NCI-H748 treated with DMSO at 0.1 percent for 48 hours (cell line): ENCODE measurements at places on chromosomes 1 and 21.

DNA sequence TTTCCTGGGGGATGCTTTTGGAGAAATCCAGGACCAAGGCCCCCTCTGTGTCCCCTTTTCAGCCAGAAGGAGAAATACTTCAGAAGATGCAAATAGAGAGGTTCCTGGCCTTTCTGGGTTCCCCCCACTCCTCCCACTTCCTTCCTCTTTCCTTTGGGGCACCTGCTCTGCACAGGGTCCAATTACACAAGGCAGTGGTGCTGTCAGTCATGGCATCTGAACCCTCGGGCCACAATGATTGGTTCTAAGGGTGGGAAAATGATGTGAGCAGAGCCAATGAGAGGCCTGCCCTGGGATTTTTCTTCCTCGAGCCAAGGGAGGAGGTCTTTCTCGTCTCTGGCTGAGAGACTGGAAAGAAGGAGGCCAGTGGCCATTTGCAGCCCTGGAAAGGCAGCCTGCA, 282.2 kb downstream of the NPHP4 start:
- DNase-seq, result no peak

- no peak for DNase-seq
Measured at GRCh38 chr1:45331436-45332345, 5.0 kb downstream of the HPDL start.

DNA sequence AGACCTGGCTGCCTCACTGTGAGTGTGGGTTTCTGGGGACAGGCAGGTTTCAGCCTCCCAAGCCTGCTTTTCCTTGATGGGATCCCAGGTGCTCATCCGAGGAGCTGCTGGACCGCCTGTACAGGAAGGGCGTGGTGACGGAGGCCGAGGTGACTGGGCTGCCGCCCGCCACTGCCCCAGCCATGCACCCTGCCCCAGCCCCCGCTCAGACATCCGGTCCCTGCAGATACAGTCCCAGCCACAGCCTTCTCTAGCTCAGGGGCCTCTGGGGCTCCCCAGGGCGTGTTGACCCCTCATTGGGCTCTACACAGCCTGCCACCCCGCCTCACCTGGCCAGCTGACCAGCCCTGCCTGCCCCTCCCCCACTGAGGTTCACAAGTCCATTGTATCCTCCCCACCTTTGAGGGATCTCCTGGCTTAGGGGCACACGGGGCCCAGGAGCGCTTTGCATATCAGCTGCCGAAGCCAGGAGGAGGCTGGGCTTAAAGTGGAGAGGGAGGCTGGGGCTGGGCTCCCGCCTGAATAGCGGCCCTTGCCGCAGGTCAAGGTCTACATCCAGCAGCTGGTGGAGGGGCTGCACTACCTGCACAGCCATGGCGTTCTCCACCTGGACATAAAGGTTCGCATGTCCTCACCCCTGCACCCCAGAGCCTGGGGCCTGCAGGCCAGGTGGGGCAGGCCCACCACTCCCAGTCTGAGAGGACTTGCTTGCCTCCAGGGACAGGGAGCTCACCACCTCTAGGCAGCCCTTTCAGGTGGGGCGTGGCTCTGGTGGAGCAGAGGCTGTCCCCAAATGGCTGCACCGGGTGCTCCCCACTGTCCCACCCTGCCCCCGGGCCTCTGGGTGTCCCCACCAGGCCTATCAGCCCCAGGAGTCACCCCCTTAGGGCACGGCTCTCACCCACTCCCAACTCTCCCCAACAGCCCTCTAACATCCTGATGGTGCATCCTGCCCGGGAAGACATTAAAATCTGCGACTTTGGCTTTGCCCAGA, 38.5 kb downstream of the TRIM11 start:
- no peak for DNase-seq

- DNase-seq, result peak; percentile 13
Measured at GRCh38 chr1:54791880-54792522, 9.1 kb downstream of the TTC22 start.

GRCh38 chr21:37292041-37292440, 24.9 kb upstream of the VPS26C start:
- no peak for DNase-seq

DNA sequence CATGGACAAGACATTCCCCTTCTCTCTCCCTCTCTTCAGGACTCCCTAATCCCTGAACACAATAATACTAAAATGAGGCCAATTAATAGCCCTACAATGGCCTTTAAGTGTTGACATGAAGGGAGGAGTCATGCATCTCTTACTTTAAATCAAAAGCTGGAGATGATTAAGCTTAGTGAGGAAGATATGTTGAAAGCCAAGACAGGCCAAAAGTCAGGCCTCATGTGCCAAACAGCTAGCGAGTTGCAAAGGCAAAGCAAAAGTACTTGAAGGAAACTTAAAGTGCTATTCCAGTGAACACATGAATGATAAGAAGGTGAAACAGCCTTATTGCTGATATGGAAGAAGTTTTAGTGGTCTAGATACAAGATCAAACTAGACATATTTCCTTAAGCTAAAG, 49.5 kb upstream of the CD46 start:
- no peak for DNase-seq

GRCh38 chr1:58611861-58612385, 34.9 kb upstream of the TACSTD2 start:
- no peak for DNase-seq

DNA sequence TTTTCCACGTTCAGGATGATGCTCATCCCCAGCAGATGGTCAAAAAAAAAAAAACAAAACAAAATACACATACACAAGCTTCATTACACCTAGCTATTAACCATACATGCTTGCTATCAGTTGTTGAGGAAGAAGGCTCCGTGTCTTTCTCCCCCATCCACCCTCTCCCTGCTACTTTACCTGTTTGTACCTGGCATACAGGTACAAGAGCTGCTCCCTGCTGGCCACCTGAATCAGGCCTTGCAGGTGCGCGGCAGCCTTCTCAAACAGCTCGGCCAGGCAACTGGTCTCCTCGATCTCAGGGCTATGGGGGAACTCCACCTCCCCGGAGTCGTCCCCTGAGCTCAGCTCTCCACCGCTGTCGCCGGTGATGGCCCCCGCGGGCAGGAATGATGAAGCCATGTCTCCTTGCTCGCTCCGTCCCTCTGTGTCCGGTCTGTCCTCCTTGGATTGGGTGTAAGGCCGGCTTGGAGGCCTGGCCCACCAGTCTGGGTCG, 464 bp downstream of the ACBD6 start:
- peak; percentile 55 for DNase-seq

DNA sequence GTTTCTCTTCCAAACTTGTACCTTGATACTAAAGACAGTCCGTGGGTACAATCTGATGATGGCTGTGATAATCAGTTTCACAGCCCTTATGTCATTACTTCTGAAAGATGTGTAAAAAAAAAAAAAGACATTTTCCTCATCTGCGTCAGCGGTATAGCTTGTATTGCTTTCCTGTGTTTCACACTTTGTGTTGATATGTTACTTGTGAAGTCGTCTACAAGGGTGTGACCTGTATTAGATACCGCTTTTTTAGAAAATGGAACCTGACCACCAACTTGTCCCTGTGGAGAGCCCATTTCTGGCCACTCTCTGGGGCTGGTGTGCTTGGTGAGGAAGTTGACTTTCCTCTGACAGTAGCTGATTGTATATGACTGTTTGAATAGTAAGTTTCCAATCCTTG, 50.5 kb downstream of the PEX14 start:
- no peak for DNase-seq

DNA sequence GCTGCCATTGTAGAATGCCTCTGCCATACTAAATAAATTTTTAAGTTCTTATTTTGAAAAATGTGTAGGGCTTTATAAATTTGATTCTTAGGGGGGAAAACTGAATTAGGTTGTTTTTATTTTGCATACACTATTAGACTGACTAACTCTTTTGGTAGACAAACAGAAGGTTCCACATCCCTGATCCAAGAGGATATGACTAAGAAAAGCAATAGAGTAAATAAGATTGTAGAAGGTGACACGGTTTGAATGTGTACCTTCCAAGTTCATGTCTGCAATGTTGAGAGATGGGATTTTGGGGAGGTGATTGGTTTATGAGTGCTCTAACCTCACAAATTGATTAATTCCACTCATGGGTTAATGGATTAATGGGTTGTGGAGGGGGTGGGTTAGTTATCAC, 127.9 kb downstream of the GLUL start:
- DNase-seq, result no peak

DNA sequence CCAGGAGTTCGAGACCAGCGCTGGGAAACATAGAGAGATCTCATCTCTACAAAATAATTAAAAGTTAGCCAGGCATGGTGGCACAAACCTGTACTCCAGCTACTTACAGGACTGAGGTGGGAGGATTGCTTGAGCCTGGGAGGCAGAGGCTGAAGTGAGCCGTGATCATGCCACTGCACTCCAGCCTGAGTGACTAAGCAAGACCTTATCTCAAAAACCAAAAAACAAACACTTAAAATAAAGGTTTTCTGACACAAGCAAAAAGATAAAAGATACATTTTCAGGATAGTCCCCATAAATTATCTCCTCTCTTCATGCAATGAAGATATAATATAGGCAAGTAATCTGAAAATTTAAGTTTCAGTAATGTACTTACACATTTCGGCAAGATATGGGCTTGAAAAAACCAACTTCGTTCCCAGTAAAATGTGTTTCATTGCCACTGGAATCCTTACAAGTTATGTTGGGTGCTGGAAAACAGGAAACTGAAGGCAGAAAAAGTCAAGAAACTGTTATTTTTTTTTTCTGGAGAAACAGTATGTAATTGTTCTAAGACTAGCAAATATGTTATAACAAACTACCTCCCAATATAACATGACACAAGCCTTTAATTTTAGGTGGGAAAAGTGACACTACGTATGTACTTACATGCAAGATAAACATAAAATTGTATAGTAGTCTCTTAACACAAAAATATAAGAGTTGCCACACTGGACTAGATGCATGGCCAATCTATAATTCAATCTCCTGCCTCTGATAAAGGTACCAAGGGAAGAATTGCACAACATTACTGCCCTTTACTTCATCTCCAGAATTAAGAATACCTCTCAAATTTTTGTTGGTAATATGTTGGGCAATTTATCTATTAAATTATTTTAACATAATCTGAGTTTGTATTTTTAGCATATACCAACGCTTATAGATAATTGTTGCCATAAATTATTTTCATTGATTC, 15.7 kb downstream of the TM2D1 start:
- DNase-seq, result no peak

DNA sequence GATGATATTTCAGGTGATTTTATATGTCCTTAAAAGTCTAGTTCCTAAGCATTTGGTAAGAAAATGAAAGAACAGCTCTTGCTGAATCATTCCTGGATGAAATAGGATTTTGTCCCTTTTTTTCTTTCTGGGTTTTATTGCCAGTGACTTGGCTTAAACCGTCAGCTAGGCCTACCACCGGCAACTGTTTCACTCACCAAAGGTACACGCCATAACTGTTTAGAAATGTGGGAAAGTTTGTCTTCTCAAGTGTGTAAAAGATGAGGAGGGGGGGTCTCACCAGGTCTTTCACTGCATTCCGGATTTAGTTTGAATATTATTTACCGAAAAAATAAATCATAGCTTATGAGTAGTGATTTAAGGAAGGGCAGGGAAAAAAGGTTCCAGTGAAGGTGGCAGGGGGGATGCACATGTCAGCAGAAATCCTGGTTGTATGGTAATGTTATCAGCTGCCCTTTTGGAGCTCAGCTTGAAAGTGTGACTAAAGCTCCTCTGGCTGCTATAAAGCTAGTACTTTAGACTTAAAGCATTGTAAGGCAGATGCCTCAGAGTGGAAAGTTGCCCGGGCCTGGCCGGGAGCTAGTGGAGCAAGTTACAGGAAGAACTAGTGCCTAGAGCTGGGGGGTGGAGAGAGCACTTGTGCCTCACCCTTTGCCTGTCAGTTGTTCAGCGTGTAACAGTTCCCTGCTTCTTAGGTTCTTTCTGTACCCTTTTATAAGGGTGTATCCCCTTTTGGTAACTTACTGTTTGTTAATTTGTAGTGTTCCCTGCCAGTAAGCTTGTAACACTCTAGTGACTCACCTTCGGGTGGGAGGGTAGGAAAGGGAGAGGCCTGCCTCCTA, 3.1 kb downstream of the ATP1A1 start:
- DNase-seq, result no peak

DNA sequence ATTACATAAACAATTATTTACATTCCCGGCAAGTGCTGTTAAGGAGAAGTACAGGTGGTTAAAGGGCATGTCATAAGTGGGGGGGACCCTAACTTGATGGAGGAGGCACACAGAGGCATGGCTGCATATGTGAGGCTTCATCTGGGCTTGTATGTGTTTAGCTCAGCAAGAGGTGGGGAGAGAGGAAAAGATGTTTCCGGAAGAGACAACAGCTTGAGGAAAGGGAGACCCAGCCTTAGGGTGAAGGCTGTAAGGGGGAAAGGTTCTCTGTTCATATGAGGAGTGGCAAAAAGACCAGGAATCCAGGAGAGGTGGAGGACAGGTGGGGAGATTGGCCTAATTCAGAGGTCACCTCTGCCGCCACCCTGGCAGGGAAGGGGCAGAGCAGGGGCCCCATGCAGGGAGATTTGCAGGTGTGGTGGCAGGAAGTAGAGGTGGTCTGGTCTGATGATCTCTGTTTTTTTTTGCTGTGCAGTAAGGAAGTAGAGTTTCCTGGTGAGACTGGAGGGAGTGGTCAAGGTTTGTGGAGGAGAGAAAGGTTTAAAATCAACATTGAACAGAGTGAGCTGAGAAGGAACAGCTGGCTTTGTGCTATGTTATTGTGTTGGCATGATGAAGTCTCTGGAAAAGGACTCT, 9.0 kb downstream of the TRAF5 start:
- DNase-seq, result no peak

DNA sequence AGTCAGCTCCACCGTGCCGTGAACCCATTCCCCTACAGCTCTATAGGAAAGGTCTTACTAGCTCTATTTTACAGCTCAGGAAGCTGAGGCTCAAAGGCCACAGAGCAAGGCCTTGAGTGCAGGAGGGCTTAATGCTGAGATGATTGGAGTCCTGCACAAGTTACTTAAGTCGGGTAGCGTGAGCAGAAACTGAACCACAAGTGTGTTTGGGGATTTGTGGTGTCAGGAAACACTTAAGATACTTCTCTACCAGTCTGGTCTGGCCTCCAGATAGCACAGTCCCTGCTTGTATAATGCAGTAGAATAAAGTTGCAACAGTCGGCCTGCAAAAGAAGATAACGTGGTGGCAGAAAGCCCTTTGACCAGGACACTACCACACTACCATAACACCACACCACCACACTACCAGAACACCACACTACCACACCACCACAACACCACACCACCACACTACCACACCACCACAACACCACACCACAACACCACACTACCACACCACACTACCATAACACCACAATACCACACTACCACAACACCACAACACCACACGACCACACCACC, 118.1 kb downstream of the SPSB1 start:
- DNase-seq, result no peak

DNA sequence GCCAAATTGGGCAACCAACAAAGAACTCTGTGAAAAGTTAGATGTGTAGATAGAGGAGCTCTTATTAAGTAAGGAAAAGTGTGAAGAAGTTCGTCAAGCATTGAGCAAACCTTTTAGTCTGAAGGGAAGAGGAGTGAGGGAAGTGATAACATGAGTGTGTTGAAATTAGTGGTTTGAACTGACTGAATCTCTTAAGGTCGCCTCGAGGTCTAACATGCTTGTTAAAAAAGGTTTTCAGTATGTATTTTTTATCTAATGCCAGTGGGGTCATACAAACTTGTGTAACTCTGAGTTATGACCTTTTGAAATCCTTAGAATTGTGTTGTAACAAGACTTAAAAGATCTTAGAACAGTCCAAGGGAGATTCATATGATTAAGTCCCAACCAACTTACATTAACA, 34.1 kb downstream of the SOAT1 start:
- no peak for DNase-seq

- DNase-seq, result no peak
Measured at GRCh38 chr1:116857092-116857491, 52.6 kb upstream of the PTGFRN start.
